ENCODE measurements at places on chromosomes 3 and 15.
A peak's percentile ranks its signal among the peaks of the same experiment; 100 is the strongest.

DNA sequence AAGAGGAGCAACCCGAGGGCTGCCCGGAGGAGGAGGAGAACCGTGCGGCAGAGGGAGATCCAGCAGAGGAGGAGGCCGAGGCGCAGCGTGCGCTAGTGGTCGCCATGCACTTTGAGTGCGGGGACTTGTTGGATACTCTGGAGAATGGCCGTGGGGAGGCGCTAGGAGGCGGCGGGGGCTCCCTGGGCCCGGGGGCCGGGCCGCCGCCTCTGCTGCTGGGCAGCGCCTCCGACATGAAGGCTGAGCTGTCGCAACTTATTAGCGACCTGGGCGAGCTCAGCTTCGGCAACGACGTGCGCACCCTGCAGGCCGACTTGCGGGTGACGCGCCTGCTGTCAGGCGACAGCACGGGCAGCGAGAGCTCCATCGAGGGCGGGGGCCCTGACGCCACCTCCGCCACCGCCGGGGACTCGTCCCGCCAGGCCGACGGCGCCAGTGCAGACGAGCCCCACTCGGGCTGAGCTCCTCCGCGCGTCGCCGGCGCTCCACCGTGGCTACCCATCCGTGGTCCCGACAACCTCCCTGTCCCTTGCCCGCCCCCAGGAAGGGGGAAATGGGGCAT, 2.0 kb downstream of the FAM43A start:
- DNase-seq, result peak; percentile 88

DNA sequence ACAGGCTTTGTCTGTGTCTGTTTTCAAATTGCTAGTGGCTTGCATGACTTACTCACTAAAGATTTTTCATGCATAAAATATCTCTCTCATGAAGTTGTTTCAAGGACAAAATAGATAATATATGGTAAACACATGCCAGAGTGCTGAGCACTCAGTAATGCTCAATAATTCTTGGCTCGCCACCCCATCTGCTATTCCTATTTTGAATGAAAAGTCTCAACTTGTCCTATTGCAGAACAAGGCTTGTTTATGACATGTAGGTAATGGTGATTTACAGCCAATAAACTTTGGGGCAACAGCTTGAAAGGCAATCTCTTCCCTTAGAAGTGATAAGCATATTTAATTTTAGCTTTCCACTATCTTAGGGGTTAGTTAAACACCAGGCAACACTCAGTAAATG, 789.0 kb upstream of the ROBO1 start:
- DNase-seq, result no peak

GRCh38 chr15:50050986-50051743, 67.9 kb downstream of the ATP8B4 start:
- DNase-seq, result no peak

DNA sequence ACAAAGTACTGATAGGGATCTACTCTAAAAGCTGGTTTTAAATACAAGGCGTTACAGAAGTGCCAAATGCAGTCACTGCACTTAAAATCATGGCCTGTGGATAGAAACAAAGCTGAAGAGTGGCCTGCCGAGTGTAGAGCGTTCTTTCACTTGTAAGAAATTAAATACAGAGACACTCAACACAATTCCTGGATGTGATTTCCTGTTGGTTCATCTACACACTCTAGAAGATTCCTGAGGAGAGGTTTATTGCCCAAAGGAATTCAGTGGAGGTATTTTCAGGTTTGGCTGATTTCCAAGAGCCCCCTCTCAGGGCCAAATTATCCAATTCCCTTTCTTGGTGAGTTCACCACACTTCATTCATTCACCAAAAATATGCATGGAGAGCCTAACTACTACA, 200.3 kb upstream of the IL12A start:
- no peak for DNase-seq

GRCh38 chr3:37465174-37465573, 290.8 kb upstream of the LRRFIP2 start:
- no peak for DNase-seq

DNA sequence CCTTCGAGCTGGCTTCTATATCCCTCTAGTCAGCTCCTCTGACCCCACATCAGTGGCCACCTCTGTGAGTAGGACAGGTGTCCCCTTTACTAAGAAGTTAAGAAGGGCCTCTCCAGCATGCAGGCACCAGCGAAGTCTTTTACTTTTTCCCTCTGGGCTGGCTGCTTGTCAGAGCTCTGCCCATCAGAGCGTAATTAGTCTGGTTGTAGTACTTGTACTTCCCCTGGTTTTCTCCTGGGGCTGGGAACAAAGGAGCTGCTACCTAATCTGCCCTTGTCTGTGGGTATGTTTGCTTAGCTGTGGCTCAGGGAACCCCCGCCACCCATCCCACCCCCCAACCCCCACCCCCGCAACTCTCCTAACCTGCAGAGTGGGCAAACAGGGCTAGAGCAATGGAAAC, 27.4 kb upstream of the ALPK3 start:
- no peak for DNase-seq

GRCh38 chr3:168425936-168426595, 330.3 kb upstream of the GOLIM4 start:
- DNase-seq, result no peak

GRCh38 chr3:170352936-170353335, 4.6 kb upstream of the SKIL start:
- DNase-seq, result no peak

DNA sequence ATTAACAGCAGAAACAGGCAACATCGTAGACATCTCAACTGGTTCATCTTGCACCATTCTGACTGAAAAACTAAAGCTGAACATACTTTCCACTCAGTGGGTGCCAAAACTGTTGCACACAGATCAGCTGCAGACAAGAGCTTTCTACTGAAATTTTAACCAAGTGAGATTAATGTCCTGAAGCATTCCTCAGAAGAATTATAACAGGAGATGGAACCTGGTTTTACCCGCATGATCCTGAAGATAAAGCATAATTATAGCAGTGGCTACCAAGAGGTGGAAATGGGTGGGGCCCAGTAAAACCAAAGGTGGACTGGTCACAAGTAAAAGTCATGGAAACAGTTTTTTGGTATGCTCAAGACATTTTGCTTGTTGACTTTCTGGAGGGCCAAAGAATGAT, 858.8 kb downstream of the FHIT start:
- DNase-seq, result no peak

GRCh38 chr3:10395671-10396070, 74.8 kb upstream of the SEC13 start:
- peak; percentile 52 for DNase-seq

GRCh38 chr15:87689716-87690115, 566.8 kb downstream of the NTRK3 start:
- no peak for DNase-seq

DNA sequence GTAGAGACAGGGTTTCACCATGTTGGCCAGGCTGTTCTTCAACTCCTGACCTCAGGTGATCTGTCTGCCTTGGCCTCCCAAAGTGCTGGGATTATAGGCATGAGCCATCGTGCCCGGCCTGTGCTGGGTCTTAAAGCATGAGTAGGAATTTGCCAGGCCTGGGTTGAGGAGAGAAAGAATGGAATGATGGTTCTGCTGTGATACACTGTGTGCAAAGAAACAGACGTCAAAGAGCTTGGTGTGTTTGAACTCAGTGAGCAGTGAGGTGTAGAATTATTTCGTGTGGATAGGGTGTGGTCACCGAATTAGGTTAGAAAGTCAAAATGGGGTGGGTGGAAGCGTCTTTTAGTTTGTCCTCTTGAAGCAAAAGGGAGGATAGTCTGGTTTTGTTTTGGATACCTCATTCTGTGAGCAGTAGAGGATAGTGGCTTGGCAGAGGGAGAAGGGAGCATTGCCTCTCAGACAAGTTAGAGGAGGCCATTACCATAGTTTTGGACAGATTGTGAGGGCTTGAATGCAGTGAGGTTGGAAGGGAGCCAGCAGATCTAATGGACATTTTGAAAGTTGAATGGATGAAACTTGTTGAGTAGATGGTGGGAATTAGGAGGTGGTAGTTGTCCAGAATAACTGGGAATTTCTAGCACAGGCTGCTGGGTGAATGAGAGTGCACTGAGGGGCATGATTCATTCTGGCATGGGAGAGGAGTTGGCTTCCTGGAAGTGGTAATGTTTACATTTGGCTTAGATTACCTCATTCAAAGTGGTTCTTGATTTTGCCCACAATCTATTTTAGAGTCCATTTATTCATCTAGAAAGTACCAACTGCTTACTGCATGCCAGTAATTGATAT, 27.2 kb downstream of the AKAP13 start:
- DNase-seq, result peak; percentile 70

GRCh38 chr3:151276687-151277042, 1.7 kb downstream of the P2RY14 start:
- peak; percentile 62 for DNase-seq

DNA sequence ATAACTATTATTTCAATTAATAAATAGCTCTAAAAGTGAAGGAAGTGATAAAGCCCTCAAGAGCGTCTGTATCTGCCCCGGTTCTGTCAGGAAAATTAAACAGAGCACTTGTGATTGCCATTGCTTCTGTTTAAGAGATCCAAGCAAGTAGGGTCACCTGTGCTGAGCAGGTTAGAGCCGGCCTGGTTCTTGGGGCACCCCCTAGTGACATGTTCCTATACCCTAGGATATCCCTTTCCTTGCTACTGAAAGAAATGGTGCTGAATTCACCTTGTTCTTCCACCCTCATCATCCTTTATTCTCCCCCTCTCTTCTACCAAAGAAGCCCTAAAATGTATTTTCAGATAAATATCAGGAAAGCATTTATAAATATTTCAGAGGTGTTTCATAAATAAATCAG, 323.5 kb downstream of the RORA start:
- DNase-seq, result no peak

DNA sequence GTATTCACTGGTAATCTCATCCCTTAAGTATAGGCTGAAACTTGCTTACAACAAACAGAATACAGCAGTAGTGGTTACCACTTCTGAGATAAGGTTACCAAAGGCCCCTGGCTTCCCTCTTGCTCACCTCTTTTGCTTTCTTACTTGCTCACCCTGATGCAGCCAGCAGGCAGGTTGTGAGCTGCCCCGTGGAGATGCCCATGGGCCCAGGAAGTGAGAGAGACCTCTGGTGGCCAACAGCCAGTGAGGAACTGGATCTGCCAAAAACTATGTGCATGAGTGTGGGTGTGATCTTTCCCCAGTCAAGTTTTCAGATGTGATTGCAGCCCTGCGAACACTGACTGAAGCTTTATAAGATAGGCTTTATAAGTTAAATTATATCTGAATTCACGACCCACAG, 48.7 kb downstream of the NMNAT3 start:
- DNase-seq, result peak; percentile 53

DNA sequence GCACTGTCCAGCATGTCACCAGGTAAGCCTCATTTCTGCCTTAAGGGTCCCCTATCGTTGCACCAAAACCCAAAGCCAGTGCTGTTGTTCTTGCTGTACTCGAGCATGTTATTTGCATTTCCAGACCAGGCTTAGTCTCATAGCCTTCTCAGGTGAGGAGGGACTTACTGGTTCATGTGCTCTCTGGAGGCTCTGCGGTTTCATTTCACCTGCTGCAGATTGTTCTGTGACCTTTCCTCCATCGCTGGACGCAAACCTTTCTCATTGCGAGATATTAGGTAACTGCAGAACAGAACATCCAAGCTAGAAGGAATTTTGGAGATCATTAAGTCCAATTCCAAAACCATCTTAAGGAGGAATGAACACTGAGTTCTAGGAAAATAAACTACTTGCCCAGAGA, 187.3 kb upstream of the BCL6 start:
- no peak for DNase-seq

GRCh38 chr3:57154470-57155309, 10.5 kb downstream of the IL17RD start:
- DNase-seq, result no peak

DNA sequence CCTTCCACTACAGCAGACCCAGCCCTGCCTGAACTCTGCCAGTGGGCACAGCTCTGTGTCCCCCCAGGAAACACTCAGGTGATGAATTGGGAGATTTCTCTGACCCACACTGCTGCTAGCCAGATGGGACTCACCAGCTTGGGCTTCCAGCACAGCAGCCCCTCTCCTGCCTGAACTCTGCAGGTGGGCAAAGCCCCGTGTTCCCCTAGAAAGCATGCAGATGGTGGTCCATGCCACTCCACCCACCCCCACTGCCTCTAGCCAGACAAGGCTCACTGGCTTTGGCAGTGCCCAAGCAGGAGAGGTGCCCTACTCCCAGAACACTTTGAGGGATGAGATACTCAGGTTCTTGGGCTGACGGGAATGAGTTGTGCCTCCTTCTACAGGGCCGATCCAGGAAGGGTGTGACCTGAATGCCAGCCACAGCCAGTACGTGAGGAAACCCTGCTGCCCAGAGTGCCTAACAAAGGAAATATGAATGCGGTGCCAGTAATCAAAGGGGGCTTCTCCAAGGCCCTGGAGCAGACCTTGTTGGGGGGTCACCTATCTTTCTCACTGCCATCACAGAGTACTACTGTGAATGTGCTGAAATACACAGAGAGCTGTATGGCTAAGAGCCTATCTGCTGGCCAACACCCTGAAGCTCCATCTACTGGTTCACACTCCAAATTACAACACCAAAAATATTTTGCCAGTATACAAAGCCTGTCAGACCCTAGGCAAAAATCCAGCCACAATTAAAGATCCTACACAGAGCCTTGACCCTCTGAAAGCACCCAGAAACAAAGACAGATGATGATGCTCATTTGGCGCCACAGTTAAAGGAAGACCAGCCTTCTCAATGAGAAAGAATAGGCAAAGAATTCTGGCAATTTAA, 61.9 kb downstream of the BTLA start:
- DNase-seq, result peak; percentile 41

DNA sequence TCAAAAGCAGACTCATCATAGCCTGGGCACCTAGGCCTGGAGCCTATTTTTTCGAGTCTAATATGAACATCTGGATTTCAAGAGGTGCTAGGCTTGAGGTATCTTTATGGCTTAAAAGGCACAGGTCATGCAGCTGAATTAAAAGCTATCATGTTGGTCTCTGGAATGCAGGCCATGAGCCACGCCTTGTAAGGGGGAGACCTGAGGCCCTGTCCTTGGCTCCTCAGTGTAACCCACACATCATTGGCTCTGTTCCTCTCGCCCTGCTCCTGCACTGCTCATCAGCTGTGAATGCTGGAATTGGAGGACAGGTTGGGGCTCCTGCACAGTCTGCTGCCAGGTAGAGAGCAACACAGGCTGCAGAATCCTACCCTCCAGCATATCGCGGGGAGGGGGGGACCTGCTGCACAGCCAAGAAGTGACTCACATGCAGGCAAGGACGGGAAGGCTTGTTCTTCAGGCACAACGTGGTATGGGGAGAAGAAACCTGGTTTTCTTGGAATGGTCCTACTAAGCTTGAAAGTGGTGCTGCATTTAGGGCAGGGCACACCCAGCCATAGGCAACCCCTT, 146.0 kb downstream of the CHST2 start:
- DNase-seq, result no peak

- no peak for DNase-seq
These were observed 129.8 kb downstream of the DLG1 start for GRCh38 chr3:197168606-197169005.

DNA sequence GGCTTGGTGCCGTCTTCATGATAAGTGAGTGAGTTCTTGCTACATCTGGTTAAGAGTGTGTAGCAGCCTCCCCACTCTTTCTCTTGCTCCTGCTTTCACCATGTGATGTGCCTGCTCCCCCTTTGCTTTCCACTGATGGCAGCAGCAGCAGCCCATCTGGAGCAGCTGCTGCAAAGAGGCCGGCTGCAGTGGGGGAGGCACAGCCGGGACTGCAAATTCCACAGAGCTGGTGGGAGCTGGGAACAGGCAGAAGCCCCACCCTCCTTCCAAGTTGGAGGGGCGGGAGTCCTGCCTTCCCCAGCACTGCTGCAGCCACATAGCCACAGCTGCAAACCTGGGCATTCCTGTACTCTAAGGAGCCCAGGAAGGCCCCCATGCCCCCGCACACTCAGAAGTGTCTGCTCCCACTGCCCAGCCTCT, 62.8 kb upstream of the IMPG2 start:
- DNase-seq, result no peak
